Activated CD8-positive, alpha-beta memory T cell treated with anti-CD3 and anti-CD28 coated beads, Interleukin-2, amount 10 ng/mL, durations not matched to agents 7 days and 5 days (primary cell): ENCODE measurements at places on chromosomes 4 and X. TPM values are rescaled to one million over a fixed set of nuclear protein-coding genes. Genes with fewer than 3 reads are reported as not detected.

HSFX1 gene
- total RNA-seq: 0.61 TPM

ADRA2C gene
- not detected for total RNA-seq

ADGRG4 gene
- total RNA-seq: not detected

UBQLN2 gene
- 31.3 TPM for total RNA-seq

LRP2BP gene
- total RNA-seq: 0.73 TPM

SNX12 gene
- total RNA-seq: 37.1 TPM

NLGN3 gene
- total RNA-seq: 1.3 TPM

FRG2 gene
- not detected for total RNA-seq

SLC4A4 gene
- 3.9 TPM for total RNA-seq

PCDH10 gene
- not detected for total RNA-seq

FHIP1A gene
- total RNA-seq: not detected

PWWP3B gene
- not detected for total RNA-seq

MAMLD1 gene
- total RNA-seq: 11.9 TPM

CRMP1 gene
- 0.20 TPM for total RNA-seq

PLP1 gene
- total RNA-seq: not detected

NDP gene
- total RNA-seq: not detected

FDCSP gene
- not detected for total RNA-seq

CFAP99 gene
- not detected for total RNA-seq

HTRA3 gene
- not detected for total RNA-seq

FGF5 gene
- total RNA-seq: not detected

GLRA2 gene
- not detected for total RNA-seq

HSPA4L gene
- total RNA-seq: 0.15 TPM

CNKSR2 gene
- total RNA-seq: 6.3 TPM

CXCL13 gene
- total RNA-seq: not detected

PPP4R3C gene
- total RNA-seq: not detected

OPHN1 gene
- total RNA-seq: 0.09 TPM

SUPT20HL2 gene
- not detected for total RNA-seq

PYURF gene
- 44.3 TPM for total RNA-seq

RAB9B gene
- total RNA-seq: 0.19 TPM

MSANTD1 gene
- total RNA-seq: 0.82 TPM

GAGE2A gene
- not detected for total RNA-seq

TRPC5OS gene
- not detected for total RNA-seq

PRR32 gene
- total RNA-seq: not detected

RPA4 gene
- total RNA-seq: 0.91 TPM

CENPVL1 gene
- not detected for total RNA-seq
